Urothelium cell line (cell line): ENCODE measurements at places on chromosomes 2 and 18.

- no peak for DNase-seq
Observed at GRCh38 chr2:73415906-73416305, 30.3 kb downstream of the ALMS1 start.

DNA sequence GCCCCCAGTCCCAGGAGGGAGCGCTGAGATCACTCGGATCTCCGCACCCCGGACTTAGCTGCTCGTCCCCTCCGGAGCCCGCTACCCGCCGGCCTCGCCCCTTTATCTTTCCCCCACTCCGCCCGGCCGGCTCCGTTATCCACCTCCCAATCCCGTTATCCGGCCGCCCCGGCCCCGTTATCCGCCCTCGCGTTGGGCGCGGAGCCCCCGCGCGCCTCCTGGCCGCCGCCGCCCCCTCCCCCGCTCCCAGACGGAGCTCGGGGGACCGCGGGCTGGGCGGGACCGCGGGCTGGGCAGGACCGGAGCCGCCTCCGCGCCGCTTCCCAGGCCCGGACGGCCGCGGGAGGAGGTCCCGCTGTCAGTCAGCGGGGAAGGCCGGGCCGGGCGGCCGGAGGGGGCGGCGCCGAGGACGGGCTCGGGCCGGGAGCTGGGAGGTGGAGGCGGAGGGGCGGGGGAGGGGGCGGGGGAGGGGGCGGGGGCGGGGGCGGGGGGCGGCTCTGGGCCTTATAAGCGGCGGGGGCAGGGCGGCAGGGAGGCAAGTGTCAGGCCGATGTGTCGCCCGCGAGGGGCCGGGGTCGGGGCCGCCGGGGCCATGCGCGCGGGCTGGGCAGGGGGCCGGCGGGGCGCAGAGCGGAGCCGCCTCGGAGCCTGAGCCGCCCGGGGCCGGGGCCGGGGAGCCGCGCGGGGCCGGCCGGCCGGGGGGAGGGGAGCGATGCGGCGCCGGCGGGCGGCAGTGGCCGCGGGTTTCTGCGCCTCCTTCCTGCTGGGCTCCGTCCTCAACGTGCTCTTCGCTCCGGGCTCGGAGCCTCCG lies at the start of gene PKDCC:
Gene PKDCC, plus strand, starts transcription at position 534 of the 811 bp plus-strand sequence. Its CDS starts 179 bp downstream, at position 713.
- peak; percentile 98 for DNase-seq

- no peak for DNase-seq
Observed at GRCh38 chr2:5203134-5203755, 488.9 kb upstream of the SOX11 start.

GRCh38 chr2:18505703-18506341 lies 54.6 kb downstream of the RDH14 start:
- DNase-seq = no peak

- no peak for DNase-seq
Observed at GRCh38 chr2:189574793-189575475, 5.7 kb downstream of the SLC40A1 start.

DNA sequence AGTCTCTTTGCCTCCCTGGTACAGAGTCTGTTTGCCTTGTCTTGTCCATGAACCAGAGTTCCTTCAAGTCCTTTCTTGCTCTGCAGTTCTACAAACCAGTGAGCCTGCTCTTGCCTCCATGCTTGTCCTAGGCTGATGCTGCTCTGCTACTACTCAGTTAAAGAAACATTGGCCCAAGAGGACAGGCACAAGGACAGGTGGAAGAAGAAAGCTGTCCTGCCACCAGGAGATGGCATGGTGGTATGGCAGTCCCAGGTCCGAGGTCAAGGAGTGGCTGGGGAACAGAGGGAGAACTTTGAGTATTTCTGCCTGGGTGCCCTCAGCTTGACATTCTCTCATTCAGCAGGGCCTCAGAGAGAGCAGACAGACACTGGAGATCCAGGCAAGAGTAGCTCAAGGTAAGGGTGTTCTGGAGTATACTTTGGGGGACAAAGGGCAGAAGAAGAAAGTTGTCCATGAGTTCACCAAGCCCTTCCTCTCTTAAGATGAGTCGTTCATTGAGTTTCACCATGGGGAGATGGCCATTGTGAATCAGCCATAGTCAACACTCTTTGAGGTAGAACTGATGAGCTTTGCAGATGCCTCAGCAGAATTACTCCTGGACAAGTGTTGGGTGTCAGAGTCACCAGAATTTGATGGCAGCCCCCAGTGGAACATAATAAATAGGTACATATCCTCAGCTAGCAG lies 20.4 kb downstream of the TTC32 start:
- no peak for DNase-seq

DNA sequence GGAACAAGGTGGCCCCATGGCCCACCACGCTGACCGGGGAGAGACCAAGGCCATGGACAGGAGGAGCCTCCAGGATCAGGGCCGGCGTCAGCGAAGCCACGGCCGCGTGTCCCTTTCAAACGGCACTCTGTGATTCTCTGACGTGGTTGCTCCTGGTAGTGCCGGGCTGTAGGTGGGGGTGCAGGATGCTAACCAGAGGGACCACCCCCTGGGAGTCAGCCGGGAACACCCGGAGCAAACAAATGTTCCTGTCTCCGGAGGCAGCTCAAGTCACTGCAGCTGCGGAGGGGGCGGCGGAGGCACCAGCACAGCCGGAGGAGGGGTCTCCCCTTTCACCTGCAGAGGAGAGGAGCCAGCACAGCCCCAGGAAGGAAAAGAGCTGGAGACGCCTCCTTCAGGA lies 750.6 kb upstream of the SALL3 start:
- DNase-seq = peak; percentile 50
